NCI-H1105 treated with DMSO at 0.1 percent for 48 hours (cell line): ENCODE measurements at places on chromosomes 2 and 18.

- DNase-seq, result peak; percentile 77
Observed at GRCh38 chr2:20213651-20214565, 11.0 kb downstream of the SDC1 start.

- no peak for DNase-seq
Observed at GRCh38 chr18:13280070-13280795, 61.7 kb downstream of the LDLRAD4 start.

GRCh38 chr2:84247532-84247931 is 211.5 kb downstream of the SUCLG1 start:
- no peak for DNase-seq

- no peak for DNase-seq
Observed at GRCh38 chr2:98472132-98472650, 27.5 kb downstream of the INPP4A start.

DNA sequence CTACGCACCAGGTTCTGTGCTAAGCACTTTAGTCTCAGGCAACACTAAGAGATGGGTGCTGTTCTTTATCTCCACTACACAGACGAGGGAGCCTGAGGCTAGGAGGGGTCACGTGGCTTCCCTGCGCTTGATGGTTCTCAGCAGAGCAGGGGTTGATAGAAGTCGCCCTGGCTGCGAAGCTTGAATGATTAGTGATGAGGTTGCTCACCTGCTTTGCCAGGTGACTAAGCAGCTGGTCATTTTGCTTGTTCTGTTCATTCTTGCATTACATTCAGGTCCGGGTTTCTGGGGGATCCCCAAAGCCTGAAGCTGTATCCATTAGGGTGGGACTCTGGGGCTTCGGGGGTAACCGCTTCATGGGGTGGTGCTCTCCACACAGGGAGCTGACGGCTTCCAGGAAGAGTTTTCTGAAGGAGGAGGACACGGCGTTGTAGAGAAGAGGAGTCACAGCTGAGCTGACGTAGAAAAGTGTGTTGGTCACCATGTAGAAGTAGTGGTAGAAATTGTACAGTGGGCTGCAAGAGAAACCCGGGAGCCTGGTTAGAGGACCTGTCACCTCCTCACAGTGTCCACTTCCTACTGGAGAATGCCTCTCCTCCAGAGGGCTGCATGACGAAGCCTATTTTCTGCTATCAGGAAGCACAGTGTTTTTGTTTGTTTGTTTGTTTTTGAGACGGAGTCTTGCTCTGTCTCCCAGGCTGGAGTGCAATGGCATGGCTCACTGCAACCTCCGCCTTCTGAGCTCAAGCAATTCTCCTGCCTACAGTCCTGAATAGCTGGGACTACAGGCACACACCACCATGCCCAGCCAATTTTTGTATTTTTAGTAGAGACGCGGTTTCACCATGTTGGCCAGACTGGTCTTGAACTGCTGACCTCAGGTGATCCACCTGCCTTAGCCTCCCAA is 11.5 kb downstream of the NTSR2 start:
- DNase-seq, result no peak

- peak; percentile 32 for DNase-seq
Observed at GRCh38 chr2:208015475-208015874, 9.9 kb downstream of the PLEKHM3 start.

DNA sequence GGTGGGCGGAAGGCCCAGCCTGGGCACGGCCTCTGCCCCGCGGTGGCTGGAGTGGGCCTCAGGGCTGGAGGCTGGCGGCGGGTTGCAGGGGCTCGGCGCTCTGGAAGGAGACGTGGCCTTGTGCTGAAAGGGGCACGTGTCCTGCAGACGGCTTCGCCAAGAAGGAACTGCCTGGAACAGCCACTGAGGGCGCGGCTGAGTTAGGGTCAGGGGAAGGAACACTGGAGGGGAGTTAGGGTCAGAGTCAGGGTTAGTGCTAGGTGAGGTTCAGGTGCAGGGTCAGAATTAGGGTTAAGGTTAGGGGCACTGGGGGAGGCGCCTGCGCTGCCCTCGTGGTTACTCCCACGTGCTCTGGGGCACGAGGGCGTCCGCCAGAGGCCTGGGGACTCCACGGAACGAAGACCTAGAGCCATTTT is 933 bp upstream of the ADNP2 start:
- DNase-seq, result no peak

GRCh38 chr2:232321156-232321816 is 57.3 kb upstream of the ALPP start:
- DNase-seq, result no peak

DNA sequence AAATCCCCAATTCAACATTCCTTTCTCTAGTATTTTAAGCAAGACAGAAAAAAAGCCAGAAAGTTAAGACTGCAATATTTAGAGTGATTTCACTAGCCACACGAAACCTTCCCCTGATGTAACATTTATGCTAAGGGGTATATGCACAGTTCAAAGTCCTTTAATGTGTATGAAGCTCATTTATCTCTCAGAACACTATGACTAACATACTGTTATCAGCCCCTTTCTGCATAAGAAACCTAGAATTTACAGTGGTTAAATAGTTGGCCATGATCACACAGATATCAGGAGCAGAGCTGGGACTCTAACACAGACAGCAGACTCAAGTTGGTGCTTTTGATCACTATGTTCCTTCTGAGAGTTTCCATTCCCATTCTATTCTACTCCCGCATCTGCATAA is 185.5 kb downstream of the CDH2 start:
- no peak for DNase-seq

DNA sequence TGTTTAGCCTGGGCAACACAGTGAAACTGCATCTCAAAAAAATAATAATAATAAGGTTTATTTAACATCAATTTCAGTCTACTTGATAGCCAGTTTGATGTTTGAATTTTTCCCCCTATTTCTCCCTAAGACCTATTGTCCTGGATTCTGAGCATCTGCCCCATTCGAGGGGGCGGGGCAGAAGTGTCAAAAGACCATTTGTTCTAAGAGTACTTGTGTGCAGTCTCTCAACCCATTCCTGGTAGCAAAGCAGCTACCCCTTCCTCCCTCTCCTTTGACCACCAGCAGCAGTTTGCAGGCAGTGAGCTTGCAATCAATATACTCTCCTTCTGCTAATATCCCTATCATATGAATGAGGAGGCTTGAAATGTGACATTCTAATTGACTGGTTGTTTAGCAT is 71.9 kb downstream of the VWC2L start:
- no peak for DNase-seq

- DNase-seq, result peak; percentile 81
Observed at GRCh38 chr18:57803103-57803969, at the start of gene ATP8B1. Gene ATP8B1, minus strand, starts transcription at chr18:57803315. Its CDS starts 71,508 bp downstream, at chr18:57731807.

- peak; percentile 1 for DNase-seq
Observed at GRCh38 chr2:28470759-28471158, 25.1 kb upstream of the PLB1 start.

DNA sequence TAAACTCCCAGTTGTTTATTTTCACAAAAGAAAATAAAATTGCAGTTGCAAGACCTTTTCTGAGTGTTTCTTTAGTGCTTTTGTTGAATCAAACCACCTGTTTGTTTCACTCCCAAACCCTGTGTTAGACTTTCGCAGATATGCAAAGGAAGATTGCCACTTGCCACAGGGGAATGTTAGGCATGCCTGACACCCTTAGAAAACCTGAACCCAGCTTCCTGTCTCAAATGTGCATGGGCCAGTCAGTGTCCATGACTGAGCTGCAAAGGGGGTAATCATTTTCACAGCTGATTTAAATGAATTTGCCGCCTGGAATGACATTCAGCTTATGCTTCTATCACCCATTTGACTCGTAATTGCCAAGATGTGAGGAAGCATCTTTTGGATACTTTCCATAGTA is 17.5 kb downstream of the TGOLN2 start:
- no peak for DNase-seq

- no peak for DNase-seq
Observed at GRCh38 chr18:25164211-25164847, 187.6 kb downstream of the ZNF521 start.

- DNase-seq, result no peak
Observed at GRCh38 chr18:28159055-28159454, 17.9 kb downstream of the CDH2 start.

DNA sequence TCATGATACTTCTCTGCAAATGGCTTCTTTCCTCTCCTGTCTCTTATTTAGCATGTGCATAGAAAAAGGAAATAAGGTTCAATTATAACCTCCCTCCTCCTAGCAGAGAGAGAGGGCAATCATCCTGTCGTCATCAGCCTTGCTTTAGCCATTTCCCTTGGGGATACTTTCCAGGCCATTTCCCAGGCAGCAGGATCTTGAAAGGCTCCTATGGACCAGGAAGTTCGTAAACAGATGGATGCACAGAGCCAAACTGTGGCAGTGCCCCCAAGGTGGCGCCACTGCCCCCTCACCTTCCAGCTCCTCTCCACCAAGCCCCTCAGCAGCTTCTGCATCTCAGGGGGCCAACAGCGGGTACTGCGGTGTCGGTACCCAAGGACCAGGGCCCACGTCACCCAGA is 157.4 kb downstream of the DTNA start:
- peak; percentile 42 for DNase-seq

DNA sequence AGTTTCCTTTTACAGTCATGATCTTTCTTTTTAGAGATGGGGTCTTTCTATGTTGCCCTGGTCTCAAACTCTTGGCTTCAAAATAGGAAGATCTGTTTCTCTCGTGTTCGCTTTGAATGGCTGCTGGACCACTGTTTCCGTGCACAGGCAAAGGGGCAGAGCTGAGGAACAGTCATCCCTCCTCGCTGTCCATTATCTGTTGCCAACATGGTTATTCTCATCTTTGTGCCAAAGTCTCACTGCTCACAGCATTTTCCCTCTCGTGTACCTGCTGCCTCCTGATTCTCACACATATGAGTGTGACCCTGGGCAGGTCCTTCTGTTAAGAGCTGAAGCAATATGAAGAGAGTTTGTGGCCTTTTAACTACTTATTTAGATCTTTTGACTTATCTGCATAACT is 28.0 kb upstream of the CCNYL1 start:
- DNase-seq, result no peak

DNA sequence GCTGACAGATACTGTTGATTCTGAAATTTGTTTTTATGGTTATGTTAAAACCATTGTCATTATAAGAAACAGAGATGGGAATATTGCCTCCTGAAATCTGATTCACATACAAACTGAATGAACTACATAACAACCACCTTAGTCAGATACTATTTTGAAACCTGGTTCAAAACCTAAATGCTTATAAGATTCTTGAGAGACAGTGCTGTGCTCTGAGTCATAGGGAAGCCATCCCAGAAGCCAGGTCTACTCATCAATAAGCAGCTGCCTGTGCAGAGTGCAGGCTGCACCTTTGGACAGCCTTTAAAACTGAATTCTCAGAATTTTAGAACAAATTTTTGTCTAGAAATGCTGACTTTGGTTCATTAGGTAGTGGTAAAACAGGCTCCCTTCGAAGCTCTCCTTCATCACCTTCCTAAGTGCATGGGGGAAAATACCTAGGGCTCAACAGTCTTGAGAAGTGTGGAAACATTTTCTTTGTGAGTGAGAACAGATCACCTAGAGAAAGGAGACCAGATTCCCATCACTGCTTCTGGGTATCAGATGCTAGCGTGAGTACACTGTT is at the start of gene SERPINB7:
Gene SERPINB7 (plus strand): TSS at position 253 of the 565 bp plus-strand sequence. CDS start 6,955 bp downstream, outside the sequence.
- DNase-seq, result no peak

GRCh38 chr2:113831161-113831560 is 58.7 kb upstream of the ACTR3 start:
- DNase-seq, result no peak

DNA sequence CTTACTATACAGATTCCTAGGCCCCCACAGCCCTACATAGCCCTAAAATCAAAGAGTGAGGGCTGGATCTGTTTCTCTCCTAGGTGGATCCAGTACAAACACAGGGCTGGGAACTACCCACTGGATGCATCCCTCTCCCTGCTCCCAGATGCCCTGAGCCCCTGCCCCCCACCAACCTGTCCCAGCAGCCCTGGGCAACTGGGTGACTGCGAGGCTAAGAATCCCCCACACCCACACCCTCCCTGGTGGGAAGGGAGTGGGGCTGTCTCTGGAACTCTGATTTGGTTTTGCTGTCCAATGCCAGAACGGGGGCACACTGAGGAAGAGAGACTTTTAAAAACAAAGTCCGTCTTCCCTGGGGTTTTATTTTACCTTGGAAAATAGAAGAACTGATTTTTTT is 113.1 kb downstream of the SMAD7 start:
- DNase-seq, result no peak

DNA sequence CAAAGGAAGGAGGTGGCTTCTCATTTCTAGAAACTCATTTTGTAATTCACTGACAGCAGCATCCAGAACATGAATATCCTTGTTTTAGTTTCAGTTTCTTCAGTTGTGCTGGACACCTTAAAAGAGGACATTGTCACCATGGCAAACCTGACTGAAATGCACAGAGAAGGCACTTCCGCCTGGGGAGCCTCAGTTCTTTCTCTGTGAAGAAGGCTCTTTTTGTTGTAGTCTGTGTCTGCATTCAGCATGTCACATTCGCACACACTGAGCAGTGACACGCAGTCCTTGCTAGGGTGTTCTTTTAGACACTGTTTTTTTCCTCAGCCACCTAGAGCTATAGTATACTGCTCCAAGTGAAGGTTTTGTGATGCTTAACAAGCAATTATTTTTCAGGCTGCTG is 9.5 kb upstream of the RPRM start:
- DNase-seq, result no peak

- DNase-seq, result no peak
Observed at GRCh38 chr2:115649731-115650130, 1207.3 kb downstream of the DPP10 start.

GRCh38 chr2:161379740-161380139 is 36.4 kb upstream of the TBR1 start:
- DNase-seq, result no peak

DNA sequence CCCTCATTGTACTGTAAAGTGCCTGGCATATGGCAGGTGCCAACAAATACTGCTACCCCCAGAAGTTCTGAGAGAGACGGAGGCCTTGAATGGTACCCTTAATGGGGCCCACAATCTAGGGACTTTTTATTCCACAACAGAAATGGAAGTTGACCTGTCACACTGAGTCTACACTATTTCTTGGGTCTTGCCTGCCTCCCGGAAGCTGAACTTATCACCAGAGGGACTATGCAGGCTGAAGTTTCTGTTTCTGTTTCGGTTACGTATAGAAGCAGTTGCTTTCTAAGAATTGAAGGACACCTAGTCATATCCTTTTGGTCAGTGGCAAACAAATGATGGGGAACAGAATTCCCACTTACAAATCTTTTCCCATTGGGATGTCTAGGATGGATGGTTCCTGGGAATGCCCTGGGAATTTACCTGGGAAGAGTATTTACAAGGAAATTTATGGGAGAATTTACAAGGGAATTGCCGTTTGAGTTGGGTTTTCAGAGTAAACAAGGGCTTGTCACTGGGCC is 74.2 kb downstream of the HS1BP3 start:
- DNase-seq, result no peak

DNA sequence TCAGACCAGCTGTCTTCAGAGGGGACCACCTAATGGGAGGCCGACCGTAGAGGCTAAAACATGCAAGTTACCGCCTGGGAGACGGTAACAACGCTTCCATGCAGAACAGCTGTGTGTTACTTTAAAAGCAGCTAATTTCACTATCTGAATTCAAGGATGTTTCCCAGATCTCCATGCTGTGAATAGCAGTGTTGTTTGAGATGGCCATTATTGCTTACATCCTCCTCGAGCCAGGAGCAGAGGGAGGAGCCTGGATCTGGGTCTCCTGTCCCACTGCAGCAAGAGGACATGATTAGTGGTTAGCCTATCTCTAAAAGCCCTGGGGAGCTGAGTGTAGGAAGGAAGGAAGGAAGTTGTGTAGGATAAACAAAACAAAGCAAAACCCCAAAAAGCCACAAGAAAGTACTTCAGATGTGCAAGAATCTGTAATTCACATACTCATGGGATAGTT is 50.9 kb downstream of the ACTR2 start:
- no peak for DNase-seq
